NCI-H748 treated with DMSO at 0.1 percent for 48 hours (cell line): ENCODE measurements at places on chromosomes 13 and 19.
A peak's percentile ranks its signal among the peaks of the same experiment; 100 is the strongest.

- peak; percentile 49 for DNase-seq
Measured at GRCh38 chr13:26253262-26253786, 605 bp upstream of the CDK8 start.

GRCh38 chr19:29538651-29539050, 12.9 kb downstream of the VSTM2B start:
- no peak for DNase-seq

- no peak for DNase-seq
Measured at GRCh38 chr13:112509190-112509589, 78.8 kb downstream of the TUBGCP3 start.

GRCh38 chr13:77698201-77699058, 943 bp downstream of the SLAIN1 start:
- peak; percentile 57 for DNase-seq

DNA sequence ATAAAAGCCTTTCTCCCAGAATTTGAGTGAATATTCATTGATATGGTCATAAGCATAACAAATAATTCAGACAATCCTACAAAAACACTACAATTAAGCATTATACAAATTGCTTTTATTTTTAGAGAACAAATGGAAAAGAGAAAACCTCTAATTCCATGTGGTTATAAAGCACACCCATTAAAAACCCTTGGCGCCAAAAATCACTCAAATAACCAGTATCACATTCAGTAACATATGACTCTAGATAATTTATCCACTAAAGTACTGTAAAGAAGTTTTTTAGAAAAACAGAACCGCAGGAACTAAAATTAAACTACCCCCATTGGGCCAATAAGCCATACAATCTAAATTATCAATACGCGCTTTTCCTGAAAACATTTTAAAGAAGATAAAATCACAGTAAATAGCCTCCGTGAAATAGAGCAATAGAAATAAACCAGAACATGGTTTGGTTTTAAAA, 569 bp downstream of the LCP1 start:
- DNase-seq: no peak

DNA sequence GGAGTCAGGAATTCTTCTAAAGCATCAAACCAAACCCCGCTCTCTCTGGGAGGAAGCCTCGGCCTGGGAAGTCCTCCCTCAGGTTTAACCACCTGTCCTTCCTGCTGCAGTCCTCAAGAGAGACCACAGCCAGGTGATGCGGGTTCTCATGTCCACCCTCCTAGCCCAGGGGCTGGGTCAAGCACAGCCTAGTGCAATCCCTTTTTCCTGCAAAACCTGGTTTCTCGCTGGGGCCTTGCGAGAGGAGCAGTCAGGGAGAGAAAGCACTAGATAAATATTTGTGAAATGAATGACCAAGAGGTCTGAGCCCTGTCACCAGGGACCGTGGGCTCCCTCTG, 2.4 kb downstream of the SLC8A2 start:
- no peak for DNase-seq

DNA sequence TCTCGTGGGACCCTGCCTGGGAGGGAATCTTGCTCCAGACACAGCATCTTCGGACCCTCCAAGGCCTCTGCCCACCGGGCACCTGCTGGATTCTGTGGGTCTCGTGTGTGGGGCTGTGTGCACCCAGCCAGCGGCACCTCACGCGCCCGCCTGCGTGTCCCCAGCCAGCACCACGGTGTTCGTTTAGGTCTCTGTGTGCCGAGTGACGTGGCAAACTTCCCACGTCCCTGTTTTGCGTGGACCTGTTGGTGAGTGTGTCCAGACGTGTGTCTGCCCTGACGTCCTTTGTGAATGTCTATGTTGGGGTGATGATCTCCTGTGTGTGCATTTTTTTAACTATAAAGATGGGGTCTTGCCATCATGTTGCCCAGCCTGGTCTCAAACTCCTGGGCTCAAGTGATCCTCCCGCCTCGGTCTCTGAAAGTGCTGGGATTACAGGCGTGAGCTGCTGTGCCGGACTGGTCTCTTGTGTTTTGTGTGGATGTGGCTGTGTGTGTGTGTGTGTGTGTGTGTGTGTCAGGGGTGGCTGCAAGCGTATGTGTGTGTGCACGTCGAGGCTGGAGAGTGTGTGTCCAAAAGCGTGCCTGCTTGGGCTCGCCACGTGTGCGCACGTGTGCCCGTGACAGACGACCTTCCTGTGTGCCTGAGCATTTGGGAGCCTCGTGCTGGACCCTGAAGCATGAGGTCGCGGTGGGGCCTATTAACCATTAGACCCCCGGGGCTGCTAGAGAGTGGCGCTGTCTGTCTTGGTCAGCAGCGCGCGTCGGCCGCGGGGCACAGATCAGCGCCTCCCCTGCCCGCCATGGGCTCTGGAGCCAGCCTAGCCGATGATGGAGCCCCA, 15.7 kb downstream of the ARID3A start:
- DNase-seq: no peak

DNA sequence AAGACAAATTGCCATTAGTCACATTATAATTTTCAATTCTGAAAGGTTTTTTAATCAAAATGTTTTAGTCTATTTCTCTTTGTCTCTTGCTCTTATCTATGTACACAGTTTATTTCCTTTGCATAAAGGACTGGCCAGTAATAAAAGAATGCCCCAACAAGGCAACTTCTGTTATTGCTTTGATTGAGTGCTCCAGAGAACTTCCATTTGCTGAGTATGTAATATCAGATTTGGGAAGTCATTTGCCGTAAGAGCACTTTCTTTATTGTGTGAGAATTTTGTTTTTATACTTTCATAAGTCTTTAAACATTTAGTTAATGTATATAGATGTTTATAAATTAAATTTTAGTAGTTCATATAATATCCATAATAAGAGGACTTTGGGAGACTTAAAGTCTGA, 1140.4 kb downstream of the PCDH9 start:
- DNase-seq: no peak

- DNase-seq: no peak
Measured at GRCh38 chr19:50768277-50768676, 2.0 kb upstream of the GPR32 start.

GRCh38 chr13:91417660-91418325, 19.4 kb downstream of the GPC5 start:
- no peak for DNase-seq

DNA sequence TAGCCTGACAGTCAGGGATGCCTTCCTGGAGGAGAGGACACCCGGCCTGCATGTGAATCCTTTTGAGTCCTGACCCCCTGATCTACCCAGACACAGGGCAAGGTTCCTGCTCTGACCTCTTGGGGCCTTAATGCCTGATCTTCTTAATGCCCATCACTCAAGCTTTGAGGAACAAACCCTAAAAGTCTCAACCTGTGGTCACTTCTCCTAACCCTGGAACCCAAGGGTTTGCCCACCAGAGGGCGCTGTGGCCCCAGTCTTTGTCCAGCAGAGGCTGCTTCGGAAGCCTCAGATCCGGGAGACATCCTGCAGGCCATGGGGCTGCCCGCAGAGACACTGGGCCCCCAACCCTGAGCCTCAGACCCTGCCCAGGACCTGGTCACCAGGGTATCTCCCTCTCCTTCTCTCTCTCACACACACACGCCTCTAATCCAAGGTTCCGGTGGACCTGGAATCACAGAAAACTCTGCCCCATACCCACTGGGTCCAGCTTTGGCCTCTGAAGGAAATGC, 9.8 kb upstream of the DPF1 start:
- DNase-seq: peak; percentile 58

DNA sequence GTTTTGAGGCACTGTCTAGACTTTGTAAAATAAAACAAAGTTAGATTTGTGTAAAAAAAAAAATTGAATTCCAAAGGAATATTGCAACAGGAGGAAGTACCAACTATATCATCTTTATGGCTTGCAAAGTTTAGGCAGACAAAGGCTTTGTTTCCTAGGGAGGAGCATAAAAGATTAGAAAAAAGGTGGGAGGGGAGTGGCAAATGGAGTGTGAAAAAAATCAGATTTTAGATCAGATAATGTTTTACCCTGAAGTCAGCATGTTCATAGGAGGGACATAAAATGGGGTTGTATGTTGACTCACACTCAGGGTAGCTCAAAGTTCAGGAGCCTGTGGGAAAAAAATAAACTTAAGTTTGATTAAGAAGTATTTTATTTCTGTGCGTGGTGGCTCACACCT, 3.7 kb downstream of the ZNF85 start:
- DNase-seq: no peak

DNA sequence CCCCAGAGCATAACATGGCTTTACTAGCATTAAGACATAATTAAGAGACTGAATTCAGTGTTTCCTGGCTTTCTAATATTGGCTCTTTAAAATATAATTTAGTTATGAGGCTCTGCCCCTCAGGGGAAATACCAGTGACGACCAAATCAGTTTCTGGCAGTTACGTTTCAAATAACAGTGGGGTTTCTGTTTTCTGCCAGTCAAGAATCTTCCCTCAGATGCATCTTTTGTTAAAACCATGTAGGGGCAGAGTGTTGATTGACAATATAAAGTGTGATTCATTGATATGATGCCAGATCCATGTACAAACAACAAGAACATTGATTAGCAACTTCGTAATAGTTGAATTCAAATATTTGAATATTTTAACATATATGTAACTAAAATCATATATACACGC, 1169.7 kb downstream of the DIAPH3 start:
- no peak for DNase-seq
